ENCODE measurements at places on chromosomes 2 and 18. TPM values are rescaled to one million over a fixed set of nuclear protein-coding genes. Genes with fewer than 3 reads are reported as not detected.

Gene DSG1
- total RNA-seq, result not detected

- no peak overlapping the region for H3K27ac ChIP-seq
- no peaks in the 10 kb centered on the region for H3K36me3 ChIP-seq
- peaks cover 15% of the 10 kb centered on the region for H3K27me3 ChIP-seq
- H3K4me3 ChIP-seq, result no peak overlapping the region
- no peaks in the 10 kb centered on the region for H3K4me1 ChIP-seq
Measured at GRCh38 chr2:63078852-63079606, 28.4 kb downstream of the OTX1 start.

DNA sequence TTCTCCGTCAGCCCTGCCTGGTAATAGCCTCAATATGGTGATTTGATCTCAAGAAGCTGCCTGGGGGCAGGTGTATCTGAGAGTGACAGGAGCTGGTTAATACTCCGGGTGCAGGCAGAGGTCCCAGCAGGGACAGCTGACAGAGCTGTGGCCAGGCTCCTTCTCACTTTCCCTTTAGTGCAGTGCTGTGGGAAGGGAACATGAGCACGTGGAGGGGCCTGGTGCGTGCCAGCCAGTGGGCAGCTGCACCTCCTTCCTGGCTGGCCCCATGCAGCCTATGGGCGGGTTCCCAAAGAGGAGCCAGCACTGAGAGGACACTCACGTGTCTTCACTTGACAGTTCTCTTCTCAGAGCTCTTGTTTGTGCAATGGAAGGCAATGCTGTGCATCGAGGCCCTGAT, 9.1 kb downstream of the CNNM4 start:
- H3K36me3 ChIP-seq, result peaks cover 2% of the 10 kb centered on the region
- peaks cover 38% of the 10 kb centered on the region for H3K4me1 ChIP-seq
- no peak for DNase-seq
- H3K27me3 ChIP-seq, result no peaks in the 10 kb centered on the region
- H3K27ac ChIP-seq, result no peak overlapping the region

Gene NOSTRIN
- total RNA-seq, result not detected

- DNase-seq, result no peak
- H3K27me3 ChIP-seq, result no peaks in the 10 kb centered on the region
- H3K36me3 ChIP-seq, result no peaks in the 10 kb centered on the region
- H3K4me3 ChIP-seq, result no peak overlapping the region
- H3K4me1 ChIP-seq, result no peaks in the 10 kb centered on the region
- H3K27ac ChIP-seq, result no peak overlapping the region
Measured at GRCh38 chr18:33567705-33568104, 10.3 kb upstream of the ASXL3 start.
